Foreskin keratinocyte (primary cell): ENCODE measurements at places on chromosomes 4 and X. TPM values are rescaled to one million over a fixed set of nuclear protein-coding genes. Genes with fewer than 3 reads are reported as not detected.

- no peak for DNase-seq
These were observed 24.1 kb downstream of the MSMO1 start for GRCh38 chr4:165351359-165352130.

- no peak for DNase-seq
These were observed 5.8 kb downstream of the BMP2K start for GRCh38 chr4:78781924-78782323.

GRCh38 chr4:153507310-153508073, 41.3 kb downstream of the TMEM131L start:
- DNase-seq = no peak

DNA sequence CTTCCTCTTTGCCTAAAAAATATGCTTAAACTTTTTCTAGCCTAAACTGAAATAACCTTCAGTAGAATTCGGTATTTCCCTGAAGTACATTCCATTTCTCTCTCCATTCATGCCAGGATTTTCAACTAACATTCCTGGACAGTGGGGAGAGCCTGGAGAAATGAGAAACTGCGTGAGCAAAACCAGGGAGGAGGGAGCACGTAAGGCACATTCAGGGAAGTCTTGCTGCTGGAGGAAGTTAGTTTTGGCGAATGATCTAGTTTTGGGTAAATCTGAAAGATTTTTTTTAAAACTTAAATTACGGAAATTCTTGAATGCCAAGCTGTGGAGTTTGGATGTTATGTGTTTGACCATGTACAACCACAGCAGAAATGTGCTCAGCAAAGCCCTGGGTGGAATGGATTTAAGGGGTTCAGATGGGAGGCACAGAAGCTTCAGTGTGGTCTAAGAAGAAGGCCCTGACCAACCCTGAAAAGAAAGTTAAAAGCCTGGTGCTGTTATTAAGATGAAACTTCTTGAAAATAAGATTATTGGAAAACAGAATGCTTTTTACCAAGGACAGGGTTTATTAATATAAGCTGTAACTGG, 347.8 kb downstream of the ANK2 start:
- DNase-seq = no peak

DNA sequence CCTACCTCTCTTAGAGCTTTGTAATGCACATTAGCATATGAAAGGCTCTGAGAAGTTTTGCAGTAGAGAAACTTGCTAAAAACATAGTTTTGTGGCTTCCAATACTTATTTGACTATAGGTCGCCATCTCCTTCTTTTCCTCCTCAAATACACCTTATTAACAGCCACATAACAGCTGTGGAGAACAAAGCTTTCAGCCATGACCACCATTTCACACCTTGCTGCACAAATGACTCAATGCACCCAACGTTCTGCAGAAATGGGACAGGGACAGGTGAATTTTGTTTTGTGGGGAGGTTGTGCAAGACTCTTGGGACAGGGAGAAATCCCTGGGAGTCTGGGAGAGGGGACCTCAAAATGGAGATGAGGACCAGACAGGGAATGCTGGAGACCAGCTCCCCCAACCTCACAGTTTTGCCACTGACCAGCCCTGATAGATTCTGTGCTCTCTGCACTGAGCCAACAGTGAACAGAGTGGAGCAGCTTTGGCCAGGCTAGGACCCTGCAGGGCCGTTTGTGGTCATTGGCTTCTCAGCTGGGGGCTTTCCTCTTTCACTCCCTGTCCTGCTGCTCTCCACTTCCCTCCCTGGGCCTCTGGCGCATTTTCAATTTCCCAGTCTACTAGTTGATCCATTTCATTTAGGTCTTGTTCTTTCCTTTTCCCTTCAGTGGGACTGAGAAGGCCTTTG, 16.6 kb downstream of the FRMPD3 start:
- DNase-seq = no peak

DIAPH2 gene
- 10.8 and 12.2 TPM in 2 replicates for total RNA-seq

FAAH2 gene
- total RNA-seq = 0.92 TPM in 2 replicates

FBXW7 gene
- total RNA-seq = 39.3 and 41.0 TPM in 2 replicates

TEC gene
- 0.07 and 0.24 TPM in 2 replicates for total RNA-seq

FGFR3 gene
- 26.1 and 40.6 TPM in 2 replicates for total RNA-seq
